CD4-positive, alpha-beta T cell treated with Interleukin-15 for 4 hours (primary cell): ENCODE measurements at places on chromosomes 12 and 14.
A peak's percentile ranks its signal among the peaks of the same experiment; 100 is the strongest.

DNA sequence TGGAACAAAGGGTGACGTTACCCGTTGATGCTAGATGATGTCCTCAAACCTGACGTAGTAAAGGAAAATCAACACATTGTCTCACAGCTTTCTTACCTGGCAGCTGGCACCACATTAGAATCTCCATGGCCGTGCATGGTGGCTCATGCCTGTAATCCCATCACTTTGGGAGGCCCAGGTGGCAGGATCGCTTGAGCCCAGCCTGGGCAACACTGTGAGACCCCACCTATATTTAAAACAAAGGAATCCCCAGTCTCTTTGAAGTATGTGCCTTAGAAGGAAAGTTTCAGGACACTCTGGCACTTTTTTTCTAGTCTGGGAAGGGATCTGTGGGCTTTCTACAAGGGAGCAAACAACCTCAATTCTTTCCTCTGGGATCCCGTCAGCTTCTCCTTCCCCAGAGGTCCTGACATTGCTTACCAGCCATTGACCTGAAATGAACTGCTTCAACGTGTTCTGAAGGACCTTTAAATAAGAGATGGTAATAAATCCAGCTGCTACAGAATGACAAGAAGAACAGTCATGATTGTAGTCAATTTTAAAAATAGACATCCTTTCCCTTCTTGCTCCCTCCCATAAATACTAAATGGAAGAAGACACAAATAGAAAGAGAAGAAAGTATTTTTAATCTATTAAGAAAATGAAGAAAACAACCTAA lies 33.7 kb upstream of the TTC7B start:
- DNase-seq = no peak

DNA sequence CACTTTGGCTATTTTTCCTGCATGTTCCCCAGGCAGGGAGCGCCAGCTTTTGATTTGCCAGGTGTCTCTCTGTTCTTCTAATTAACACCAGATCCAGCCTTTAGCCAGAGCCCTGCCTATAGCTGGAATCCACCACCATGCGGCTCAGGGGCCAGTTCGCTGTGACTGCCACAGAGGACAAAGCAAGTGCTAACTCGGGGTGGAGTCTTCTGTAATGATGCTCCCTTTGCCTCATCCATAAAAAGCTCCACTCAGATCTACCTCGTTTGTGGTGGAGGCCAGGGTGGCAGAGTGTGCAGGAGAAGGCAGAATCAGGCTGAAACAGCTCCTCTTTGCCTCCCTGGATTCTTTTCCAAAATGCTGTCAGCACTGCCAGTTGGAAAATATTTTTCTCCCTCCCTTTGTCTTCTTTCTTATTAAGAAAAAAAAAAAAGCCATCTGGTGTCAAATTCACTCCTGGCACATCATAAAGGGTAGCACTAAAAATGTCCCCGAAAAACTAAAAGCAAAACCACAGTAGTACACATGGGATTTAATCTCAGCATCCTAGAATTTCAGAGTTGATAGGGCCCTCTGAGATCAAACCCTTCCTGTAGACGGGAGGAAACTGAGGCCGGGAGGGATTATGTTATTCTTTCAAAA lies 18.0 kb upstream of the CTDSP2 start:
- no peak for DNase-seq

GRCh38 chr12:26425587-26426260 lies 230.4 kb downstream of the SSPN start:
- DNase-seq = no peak

- DNase-seq = peak; percentile 78
Measured at GRCh38 chr12:53219956-53220693, 11.9 kb downstream of the RARG start.

DNA sequence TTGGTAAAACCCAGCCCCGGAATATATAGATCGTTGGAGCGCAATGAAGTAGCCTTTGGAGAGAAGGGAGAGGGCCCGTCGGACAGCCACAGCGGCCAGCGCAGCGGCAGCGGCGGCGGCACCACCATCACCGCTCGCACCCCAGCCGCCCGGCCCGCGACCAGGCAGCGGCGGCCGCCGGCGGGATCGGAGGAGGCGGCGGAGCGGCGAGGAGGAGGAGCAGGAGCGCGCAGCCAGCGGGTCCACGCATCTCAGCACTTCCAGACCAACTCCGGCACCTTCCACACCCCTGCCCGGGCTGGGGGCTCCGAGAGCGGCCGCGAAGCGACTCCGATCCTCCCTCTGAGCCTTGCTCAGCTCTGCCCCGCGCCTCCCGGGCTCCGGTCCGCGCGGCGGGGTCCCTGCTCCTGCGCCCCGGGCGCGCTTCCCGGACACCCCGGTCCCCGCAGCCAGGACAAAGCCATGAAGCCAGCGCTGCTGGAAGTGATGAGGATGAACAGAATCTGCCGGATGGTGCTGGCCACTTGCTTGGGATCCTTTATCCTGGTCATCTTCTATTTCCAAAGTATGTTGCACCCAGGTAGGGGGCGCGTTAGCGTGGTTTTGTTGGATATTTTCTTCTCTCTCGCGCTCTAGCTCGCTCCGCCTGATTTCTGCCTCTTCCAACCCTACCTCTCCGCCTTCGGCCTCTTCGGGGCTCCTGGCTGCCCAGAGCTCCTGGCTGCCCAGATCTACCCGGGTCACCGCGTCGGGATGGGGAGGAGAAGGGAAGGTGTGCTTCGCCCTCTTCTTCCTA lies 400 bp downstream of the CHST11 start:
- DNase-seq = peak; percentile 44

GRCh38 chr14:103740991-103741689 lies 25.5 kb downstream of the ZFYVE21 start:
- no peak for DNase-seq

GRCh38 chr12:59070322-59070933 lies 150.1 kb upstream of the LRIG3 start:
- DNase-seq = no peak

DNA sequence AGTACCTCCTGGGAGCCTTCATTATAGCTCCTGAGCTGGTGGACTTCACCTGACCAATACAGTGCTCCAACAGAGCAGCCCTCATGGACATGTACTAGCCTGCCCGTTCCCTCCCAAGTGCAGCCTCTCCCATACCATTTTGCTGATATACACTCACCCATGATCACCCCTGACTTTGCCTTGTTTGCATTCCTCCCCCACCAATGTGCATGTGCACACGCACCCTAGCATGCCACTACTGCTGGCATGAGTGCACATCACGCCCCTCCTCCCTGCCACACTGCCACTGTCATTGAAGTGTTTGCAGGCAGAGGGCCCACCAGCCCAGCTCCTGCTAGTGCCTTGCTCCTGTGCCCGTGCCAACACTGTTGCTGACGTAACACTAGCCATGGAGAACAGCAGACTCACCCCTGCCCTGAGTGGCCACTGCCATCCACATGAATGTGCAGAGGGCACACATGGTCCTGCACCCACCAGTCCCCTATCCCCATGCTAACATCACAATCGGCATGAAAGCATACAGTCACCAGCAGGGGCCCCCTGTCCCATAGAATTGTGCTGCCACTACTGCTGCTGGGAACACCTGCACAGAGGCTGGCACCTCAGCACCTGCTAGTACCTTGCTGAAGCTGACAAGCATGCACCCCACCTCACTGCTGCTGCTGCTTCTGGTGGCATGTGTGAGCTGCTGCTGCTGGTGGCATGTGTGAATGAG lies 110.3 kb downstream of the SINHCAF start:
- no peak for DNase-seq

- DNase-seq = no peak
Measured at GRCh38 chr12:109767456-109767855, 53.8 kb downstream of the FAM222A start.

- peak; percentile 9 for DNase-seq
Measured at GRCh38 chr14:56422703-56423213, 156.8 kb upstream of the TMEM260 start.

GRCh38 chr12:13942826-13943225 lies 38.6 kb downstream of the GRIN2B start:
- no peak for DNase-seq

GRCh38 chr14:104513641-104514046 lies 65.9 kb upstream of the C14orf180 start:
- no peak for DNase-seq

DNA sequence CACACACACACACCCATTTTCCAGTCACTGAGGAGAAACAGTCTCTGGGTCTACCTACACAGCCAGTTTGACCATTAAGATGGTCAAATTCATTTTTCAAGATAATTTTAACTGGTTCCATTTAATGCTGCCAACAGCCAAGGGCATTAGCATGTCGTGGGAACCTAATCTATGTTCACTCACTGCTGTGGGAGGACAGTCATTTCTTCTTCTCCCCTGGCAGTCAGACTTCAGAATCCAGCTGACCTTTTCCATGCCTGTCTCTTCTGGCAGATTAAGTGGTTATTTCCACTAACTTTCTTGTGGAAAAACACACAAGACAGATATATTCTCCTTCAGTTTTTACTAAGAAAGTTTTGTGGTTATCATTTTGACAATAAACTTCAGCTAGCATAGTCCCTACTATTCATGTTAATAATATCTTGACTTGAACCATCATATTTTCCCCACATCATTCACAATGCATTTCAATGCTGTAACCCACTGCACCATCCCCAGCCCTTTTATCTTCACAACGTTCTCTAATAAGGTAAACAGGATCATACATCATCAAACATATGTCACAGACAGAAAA lies 82.2 kb downstream of the DAD1 start:
- no peak for DNase-seq

DNA sequence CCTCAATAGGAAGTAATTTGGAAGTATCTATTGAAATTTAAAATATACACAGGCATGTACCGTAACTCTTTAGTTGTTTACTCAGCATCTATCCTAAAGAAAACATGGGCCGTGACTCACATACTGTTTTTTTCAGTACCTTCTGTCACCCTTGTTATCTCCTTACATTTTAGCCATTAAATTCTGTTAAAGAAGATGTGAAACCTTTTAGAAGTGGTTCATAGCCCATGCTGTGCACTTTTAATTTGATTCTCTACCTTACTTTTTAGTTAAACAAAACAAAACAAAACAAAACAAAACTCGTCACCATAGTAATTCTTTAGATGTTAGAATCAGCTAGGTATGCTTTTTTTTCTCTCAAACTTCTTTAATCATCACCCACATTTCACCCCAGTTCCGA lies 494.4 kb upstream of the RGS6 start:
- no peak for DNase-seq

- no peak for DNase-seq
Measured at GRCh38 chr12:24424889-24425600, 475.6 kb upstream of the SOX5 start.

GRCh38 chr12:22042976-22043669 lies 2.9 kb upstream of the CMAS start:
- DNase-seq = no peak

- no peak for DNase-seq
Measured at GRCh38 chr12:32331133-32331532, 68.2 kb upstream of the FGD4 start.

- DNase-seq = peak; percentile 23
Measured at GRCh38 chr14:106141242-106142220, 615.1 kb downstream of the TMEM121 start.

DNA sequence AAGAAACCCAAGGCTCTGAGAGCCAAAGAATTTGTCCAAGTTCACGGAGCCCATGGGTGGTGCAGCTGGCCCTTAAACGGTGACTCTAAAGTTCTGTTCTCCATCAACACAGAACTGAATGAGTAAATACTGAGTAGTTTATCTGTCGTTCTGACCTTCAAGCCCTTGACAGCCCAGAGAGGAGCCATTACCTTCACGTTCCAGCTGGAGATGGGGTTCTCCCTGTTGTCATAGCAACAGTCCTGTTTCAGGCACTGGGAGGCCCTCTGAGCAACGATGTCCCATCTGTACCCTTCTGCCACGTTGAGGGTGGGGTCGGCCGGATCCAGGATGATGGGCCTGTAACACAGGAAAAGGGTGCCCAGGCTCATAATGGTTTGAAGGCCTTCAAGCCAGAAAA lies 7.5 kb upstream of the C12orf43 start:
- DNase-seq = no peak

DNA sequence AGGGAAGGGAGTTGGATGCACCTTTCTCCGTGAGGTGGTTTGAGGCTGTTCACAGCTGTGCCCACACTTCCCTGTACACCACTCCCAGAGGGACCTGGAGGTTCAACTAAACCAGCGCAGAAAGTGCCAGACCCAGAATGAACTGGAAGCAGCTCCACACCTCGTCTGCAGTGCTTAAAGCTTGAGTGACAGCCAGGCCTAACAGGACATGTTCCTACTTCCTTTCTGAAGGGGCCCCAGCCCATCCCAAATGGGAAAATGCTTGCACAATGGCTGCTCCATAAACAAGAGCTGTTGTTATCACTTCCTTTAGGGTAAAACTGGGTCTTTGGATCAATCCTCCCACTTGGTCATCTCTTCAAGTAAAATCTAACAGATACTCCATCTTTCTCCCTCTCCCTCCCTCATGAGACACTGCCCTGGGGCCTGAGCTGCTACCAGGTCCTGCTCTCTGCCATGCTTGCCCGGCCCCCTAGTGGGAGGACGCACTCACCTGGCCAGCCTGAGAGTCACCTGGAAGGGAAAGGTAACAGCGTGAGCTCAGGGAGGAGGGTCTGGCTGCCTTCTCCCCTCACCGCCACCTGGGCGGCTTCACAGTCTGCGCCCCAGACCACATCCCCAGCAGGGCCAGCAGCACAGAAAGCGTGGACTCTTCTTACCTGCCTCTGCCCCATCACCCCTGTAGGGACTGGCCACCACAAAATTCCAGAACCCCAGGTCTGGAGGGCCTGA lies 33.5 kb downstream of the ISCA2 start:
- DNase-seq = no peak

GRCh38 chr14:99681832-99682148 lies 2.3 kb upstream of the CYP46A1 start:
- no peak for DNase-seq

DNA sequence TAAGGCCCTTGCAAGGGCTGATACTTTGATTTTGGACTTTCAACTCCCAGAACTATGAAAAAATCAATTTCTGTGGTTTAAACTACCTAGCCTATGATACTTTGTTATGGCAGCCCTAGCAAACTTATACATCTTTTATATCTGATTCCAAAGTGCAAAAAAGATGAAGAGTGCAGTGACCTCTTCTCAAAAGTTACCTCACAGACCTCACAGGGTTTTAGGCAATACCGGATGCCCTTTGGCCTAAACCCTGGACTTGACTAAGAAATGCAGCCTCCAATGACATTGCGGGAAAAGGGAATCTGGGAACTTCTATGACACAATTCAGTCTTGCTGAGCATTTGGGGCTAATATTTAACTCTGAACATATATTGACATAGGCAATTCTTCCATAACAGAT lies 63.3 kb downstream of the IGF1 start:
- no peak for DNase-seq

DNA sequence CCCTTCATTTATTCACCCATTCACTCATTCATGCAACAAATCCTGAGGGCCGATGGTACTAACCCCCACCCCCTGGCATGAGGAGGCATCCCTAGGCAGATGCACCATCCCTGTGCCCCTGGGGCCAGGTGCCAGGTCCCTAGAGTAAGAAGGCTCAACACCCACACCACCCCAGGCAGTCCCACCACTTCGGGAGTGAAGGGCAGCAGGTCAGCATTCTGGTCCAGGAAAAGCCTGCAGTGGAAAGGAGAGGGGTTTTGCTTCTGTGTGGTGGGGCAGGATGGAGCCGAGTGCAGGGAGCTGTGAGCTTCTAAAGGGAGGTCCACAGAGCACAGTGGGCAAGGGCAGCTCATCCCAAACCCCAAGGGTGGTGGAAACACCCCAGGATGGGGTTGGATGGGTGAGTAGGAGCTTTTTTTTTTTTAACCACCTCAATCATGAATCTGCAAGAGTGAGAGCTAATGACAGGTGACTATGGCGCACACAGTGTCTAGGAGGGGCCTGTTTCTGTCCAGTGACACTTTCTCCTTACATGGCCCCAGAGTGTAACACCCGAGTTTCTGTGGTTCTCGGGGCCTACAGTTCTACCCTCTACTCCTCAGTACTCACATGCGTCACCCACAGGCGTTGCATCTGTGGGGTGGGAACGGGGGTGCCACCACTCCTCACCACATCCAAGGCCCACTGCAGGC lies 414.3 kb downstream of the TMEM121 start:
- DNase-seq = no peak
